ENCODE measurements at places on chromosomes 3 and 15. TPM values are rescaled to one million over a fixed set of nuclear protein-coding genes. Genes with fewer than 3 reads are reported as not detected.

Gene CEP152
- 20.7 TPM for total RNA-seq

Gene ABI3BP
- total RNA-seq, result not detected

GRCh38 chr15:48358229-48359152 lies 27.3 kb downstream of the DUT start:
- DNase-seq, result no peak

Gene NMNAT3
- total RNA-seq, result 1.9 TPM

DNA sequence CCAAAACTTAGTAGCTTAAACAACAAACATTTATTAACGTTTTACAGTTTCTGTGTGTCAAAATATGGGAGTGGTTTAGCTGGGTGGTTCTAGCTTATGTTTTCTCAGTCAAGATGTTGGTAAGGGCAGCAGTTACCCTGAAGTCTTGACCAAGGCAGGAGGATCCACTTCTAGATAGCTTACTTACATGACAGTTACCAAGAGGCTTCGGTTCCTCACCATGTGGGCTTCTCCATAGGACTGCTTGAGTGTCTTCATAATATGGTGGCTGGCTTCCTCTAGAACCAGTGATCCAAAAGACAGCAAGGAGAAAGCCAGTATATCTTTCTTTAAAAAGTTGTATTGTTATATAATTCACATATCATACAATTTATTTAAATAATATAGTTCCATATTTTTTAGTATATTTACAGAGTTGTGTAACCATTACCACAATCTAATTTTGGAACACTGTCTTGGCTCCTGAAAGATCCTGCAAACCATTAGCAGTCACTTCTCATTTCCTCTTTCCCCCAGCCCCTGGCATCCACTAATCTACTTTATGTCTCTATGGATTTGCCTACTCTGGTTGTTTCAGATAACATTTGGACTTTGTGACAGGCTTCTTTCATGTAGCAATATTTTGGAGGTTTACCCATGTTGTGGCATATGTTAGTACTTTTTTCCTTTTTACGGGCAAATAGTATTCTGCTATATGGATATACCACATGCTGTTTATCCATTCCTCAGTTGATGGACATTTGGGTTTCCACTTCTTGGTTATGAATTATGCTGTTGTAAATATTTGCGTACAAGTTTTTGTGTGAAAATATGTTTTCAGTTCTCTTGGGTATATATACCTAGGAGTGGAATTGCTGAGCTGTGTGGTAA lies 33.3 kb downstream of the MAPK6 start:
- no peak for DNase-seq
